DMS 273 treated with DMSO at 0.1 percent for 48 hours (cell line): ENCODE measurements at places on chromosomes 1 and 21.

DNA sequence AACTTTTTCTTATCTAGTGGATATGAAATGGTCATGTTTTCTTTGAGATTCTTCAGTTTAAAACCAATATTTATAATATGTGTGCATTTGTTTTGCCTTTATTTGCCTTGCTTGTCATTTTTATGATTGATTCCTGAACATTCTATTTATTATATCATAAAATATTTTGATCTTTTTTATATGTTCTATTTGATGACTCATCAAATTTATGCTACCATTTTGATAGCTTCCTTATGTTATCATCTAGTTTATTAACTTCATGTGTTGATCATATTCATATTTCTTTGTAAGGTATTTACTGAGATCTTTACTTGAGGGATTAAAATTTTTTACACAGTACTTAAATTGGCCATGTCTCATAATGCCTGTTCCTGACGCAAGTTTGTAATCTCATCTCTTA, 1650.0 kb downstream of the AMY1C start:
- DNase-seq, result no peak

DNA sequence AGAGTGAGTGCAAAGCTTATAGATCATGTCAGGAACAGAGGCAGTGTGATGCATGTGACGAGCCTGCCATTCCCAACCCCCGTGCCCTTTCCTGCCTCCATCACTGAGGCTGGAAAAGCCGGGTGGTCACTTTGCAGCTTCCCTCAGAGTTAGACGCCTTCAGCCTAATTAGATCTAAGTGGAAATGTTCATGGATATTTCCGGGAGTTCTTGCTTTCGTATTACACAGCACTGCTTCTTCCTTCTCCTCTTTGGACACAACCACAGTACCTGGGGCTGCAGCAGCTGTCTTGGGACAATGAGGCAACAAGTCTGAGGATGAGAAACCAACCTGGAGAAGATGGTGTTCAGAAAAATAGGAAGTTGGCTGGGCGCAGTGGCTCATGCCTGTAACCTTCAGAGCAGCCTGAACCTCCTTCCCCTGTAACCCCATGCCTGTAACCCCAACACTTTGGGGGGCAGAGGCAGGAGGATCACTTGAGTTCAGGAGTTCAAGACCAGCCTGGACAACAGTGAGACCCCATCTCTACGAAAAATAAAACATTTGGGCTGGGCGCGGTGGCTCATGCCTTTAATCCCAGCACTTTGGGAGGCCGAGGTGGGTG, 24.5 kb downstream of the SERINC2 start:
- DNase-seq, result no peak

GRCh38 chr1:78699813-78700212, 50.2 kb downstream of the IFI44 start:
- DNase-seq, result no peak

DNA sequence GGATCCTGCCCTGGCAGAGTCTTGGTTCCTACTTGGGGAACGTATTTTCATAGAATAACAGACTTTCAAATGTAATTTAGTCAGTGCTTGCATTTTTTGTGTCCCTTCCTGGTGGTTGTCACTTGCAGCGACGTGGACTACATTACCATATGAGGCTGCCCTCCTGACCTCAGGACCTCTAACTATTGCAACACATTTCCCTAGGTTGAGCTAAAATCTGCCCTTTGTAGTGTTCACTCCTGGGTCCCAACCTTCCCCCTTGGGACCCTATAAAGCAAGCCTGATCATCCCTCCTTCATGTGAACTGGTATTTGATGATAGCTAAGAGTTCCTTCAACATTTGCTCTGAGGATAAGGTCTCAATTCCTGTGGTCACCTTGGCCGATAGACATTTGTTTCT, 95.6 kb upstream of the CACNA1E start:
- no peak for DNase-seq

- DNase-seq, result no peak
Observed at GRCh38 chr1:54806931-54807611, 5.9 kb upstream of the TTC22 start.

GRCh38 chr1:80533775-80534334, 1266.9 kb upstream of the ADGRL2 start:
- DNase-seq, result no peak

DNA sequence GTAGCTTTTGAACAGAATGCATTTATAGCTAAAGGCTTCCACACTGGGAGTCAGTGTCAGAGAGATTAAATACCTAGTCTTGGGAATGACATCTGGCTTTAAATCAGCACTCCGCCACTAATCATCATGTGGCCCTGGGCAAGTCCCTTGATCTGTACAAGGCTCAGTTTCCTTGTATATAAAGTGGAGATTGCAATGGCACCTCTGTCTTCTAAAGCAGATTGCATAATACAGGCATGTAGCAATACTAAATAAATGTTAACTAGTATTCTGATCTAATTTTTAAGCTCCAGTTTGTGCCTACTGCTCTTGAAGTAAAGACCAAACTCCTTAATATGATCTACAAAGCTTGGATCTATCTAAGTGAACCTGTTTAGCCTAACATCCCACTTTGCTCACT, 249.4 kb downstream of the PLPP3 start:
- no peak for DNase-seq

DNA sequence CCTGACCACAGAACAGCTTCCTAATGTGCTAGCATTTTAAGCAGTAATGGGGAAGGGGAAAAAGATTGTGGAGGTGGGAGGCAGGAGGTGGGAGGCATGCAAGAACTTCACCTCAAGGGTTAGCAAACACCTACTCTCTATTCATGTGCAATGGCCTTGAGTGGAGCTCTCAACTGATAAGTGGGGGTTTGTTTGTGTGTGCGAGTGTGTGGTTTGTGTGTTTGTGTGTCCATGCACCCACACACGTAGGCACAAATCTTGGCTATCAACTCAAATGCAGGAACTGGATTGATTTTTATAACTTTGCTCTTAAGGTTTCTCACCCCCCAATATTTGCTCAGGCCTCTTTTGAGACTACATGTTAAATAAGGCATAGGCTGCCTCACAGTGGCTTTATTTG, 78.6 kb downstream of the SYT6 start:
- no peak for DNase-seq

DNA sequence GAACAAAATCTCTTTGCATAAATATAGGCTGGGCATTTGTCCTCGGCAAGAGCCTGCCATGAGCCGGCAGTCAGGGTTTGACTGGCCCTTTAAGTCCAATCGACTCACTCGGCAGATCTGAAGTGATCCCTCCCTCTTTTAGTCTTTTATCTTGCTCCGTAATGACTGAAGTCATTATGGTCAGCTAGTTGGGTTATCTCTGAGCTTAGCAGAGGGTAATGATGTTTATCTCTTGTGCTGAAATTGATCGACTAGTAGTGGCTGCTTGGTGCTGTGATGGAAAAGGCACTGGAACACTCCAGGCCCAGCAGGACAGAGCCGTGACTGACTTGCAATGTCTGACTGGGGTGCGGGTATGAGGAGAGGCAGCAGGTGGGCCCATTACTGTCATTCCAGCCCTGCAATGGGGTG, 468 bp upstream of the ABCA4 start:
- no peak for DNase-seq

GRCh38 chr1:197541411-197541810, 233.9 kb downstream of the DENND1B start:
- DNase-seq, result no peak

DNA sequence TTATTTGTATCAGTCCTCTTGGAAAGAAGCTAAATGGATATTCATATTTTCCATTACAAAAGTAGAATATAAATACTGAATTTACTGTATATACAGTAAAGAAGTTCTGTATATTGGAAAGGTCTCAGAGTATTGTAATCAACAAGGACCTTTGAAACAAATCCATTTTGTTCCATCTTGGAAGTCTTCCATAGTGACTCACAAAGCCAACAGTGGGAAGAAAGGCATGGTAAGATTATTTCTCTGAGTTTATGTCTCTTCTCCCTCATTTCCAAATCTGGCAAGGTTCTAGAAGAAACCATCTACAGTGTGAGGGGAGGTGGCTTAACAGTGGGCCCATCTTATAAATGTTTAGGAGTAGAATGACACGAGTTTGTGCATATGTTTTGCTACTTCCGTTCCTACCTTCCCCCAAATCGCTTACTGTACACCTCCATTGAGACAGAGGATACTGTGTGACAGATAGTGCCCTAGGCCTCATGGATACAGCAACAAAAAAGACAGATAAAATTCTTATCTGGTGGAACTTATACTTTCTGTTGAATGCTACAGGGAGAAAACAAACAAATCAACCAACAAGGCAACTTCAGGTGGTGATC, 22.1 kb upstream of the SSX2IP start:
- no peak for DNase-seq

GRCh38 chr21:29195981-29196669, 65.7 kb downstream of the MAP3K7CL start:
- DNase-seq, result no peak

- DNase-seq, result no peak
Observed at GRCh38 chr1:62746086-62746808, 37.7 kb upstream of the ATG4C start.

DNA sequence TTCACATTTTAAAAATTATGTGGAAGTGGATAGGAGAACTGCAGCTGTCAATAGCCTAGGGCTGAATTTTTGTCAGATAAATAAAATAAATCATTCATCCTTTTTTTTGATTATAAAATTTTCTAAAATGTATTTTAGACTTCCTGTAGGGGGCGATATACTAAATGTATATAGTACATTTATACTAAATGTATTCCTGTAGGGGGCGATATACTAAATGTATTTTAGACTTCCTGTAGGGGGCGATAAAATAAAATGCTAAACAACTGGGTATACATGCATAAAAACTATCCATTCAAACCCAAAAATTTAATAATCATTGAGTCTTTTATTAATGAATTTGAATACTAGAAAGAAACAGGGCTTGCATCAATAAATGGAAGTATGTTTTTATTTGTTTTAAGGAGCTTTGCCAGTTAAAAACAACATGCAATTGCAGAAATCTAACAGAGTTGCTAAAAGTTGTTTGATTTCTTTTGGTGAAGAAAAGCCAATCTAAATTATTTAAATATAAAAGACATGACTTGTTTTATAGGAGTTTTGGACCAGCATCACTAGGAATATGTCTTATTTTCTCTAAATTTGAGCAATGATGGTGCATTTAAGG, 31.4 kb downstream of the CLCA1 start:
- DNase-seq, result peak; percentile 4

DNA sequence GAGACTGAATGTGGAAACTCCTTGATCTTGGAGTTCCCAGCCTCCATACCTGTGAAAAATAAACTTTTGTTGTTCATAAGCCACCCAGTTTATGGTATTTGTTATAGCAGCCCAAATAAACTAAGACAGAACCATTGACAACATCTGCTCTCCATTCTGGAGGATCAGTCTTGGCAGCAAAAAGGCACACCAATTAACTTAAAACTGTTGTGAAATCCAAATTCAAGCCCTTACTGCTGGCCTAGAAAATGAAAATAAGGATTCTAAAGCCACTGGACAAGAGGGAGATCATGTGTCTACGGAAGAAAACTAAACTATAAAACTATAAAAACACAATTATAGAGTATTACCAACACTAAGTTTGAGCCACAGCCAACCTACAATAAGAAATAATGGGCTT, 172.1 kb upstream of the RNPC3 start:
- no peak for DNase-seq

DNA sequence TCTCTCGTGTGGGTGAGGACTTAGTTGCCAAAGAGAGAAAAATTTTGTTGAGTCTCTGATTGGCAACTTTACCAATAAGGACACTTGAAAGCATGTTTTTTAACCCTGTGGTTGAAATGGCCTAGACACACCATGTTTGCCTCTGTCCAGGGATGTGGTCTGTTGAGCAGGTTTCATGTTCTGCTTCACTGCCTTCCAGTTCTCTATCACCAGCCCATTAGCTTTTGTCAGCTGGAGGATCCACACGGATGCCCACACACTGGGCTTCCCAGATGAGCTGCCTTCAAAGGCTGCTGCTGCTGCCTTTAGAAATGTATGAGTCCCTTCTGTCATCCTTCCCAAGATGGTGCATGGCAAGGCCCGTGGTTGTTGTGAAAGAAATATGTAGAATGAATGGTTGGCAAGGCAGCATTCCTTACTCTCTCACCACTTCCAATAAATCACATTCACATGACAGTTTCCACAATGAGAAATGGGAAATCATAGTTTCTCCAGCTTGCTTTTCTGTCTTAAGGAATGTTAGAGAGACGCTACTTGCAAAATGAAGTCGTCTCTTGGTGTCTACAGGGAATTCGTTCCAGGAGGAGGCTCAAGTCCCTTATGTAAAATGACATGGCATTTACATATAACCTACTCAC, 108.2 kb upstream of the SLC35F3 start:
- no peak for DNase-seq

GRCh38 chr1:169488157-169488556, 2.4 kb upstream of the SLC19A2 start:
- DNase-seq, result no peak

- no peak for DNase-seq
Observed at GRCh38 chr1:17207966-17208418, 3.1 kb downstream of the PADI1 start.

- no peak for DNase-seq
Observed at GRCh38 chr1:161072751-161073449, 3.2 kb upstream of the ARHGAP30 start.

GRCh38 chr1:151948506-151948905, 39.2 kb upstream of the THEM4 start:
- no peak for DNase-seq

- no peak for DNase-seq
Observed at GRCh38 chr1:109398343-109399225, 866 bp upstream of the SORT1 start.

DNA sequence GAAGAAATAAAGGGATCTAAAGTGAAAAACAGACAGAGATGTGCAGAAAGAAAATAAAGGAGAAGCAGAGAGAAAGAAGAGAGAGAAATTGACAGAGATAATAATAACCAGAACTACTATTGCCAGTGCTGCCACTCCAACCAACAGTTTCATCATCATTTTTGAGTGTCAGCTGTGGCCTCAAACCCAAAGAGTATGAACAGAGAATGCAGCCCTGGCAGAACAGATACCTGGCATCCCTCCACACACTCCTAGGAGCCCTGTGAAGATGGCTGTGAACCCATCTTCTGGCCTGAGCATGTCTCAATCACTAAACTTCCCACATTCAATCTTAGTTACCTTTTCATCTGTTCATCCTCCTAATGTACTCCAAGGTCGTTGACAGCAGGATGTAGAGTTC, 385.8 kb upstream of the NFIA start:
- no peak for DNase-seq

- no peak for DNase-seq
Observed at GRCh38 chr1:94385308-94385929, 32.8 kb upstream of the ABCD3 start.
